ENCODE measurements at places on chromosomes 11 and 22.

DNA sequence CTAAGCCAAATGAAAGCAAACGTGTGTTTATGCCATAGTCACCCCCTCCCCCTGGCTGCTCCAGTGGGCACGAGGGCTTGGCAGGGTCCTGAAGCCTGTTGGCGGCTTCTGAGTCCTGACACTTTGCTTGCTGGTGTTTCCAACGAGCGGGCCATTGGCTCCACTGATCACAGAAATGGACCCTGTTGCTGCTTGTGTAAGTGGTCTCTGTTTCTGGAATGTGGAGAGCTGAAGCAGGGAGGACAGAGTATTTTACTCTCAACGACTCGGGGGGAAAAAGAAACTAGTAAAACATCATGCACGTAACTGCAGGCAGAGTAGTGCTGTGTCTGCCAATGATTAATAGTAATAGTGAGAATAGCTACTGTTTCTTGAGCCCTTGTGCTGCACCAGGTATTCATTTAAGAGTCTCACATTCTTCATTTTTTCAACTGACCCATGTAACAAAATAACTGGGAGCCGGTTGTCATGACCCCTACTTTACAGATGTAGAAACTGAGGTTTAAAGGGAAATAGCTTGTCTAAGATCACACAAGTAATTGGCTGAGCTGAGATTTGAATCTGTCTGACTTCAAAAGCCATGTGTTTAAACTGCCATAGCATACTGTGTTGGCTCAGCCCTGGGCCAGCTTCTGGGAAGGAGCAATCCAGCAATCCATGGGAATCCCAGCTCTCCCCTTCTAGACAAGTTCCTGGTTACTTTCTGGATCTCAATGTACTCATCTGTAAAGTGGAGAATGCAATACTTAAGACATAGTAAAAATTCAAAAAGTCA is 526.7 kb downstream of the INSC start:
- DNase-seq = no peak

- DNase-seq = no peak
Measured at GRCh38 chr11:68766786-68767185, 15.5 kb upstream of the TESMIN start.

GRCh38 chr22:37502342-37503182 is 16.4 kb upstream of the MFNG start:
- no peak for DNase-seq

DNA sequence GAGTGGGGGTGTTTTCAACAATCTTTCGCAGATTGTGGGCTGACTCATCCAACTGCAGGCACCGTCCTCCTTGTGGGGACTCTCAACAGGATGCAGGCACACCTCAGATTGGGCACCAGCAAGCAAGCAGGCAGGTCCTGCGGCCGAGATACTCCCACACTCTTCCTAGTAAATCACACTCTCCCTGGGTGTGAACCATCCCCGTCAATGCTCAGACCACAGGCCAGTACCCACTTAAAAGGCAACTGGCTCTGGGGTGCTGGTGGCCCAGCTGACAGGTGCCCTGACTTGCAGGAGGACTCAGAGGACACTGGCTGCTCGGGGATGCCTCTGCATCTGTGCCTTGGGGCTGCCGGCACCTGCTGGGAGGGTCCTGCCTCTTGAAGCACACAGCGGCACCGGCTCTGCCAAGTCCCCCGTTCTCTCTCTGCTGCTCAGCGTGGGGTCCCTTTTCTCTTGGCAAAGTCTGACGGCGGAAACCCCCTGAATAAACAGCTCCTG is 282.5 kb downstream of the CTTN start:
- no peak for DNase-seq

DNA sequence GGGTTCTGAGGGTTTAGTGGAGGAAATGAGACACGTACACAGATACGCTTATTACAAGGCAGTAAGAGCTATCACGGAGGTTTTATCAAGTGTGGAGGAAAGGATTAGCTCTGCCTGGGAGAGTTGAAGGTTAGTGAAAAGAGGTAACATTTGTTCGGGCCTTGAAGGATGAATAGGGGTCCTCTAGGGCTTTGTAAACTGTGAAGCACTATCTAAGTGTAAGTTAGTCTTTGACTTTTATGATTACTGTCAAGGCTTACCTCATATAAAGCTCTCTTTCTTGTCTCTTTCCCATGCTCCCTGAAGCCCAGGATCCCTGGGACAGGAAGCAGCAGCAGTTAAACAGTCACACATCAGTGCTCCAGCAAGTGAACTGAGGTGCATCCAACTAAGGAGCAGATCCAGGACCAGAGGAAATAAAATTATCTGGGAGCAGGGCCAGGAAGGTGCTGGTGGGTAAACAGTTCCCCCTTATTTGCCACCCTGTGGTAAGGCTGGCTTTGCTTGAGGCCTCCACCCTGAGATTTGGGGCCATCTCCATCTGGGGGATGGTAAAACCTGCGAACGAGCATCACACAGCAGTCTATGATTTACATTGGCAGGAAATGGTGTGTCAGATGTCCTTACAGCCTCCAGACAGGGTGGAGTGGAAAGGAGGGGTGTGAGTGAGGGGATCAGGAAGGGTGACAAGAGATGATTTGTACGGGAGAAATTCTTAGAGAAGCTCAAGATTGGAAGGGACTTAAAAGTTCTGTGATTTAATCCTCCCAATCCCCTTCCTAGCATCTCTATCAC is 27.2 kb downstream of the GVQW3 start:
- DNase-seq = no peak

GRCh38 chr11:10762185-10762584 is 11.1 kb downstream of the CTR9 start:
- no peak for DNase-seq

GRCh38 chr11:17382046-17382728 is 6.3 kb downstream of the KCNJ11 start:
- no peak for DNase-seq

- no peak for DNase-seq
Measured at GRCh38 chr22:37190262-37190780, 2.3 kb upstream of the C1QTNF6 start.

DNA sequence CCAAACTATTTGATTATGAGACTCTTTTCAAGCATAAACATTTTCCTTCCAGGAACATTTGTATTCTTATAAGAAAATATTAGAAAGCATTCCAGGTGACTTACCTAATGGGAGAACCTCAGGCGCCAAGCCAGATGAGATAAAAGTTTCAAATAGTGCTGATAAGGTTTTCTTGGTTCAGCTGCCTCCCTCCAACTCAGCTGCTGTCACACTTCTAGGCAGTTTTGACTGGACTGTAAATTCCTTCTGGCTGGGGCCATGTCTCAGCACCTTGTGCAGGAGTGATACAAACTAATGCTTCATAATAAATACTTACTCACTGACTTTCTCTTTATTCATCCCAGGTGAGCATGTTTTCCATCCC is 131.1 kb downstream of the MED15 start:
- DNase-seq = no peak

GRCh38 chr11:68932358-68932757 is 28.7 kb downstream of the IGHMBP2 start:
- no peak for DNase-seq

- DNase-seq = no peak
Measured at GRCh38 chr11:96014217-96014616, 90.3 kb upstream of the MTMR2 start.

DNA sequence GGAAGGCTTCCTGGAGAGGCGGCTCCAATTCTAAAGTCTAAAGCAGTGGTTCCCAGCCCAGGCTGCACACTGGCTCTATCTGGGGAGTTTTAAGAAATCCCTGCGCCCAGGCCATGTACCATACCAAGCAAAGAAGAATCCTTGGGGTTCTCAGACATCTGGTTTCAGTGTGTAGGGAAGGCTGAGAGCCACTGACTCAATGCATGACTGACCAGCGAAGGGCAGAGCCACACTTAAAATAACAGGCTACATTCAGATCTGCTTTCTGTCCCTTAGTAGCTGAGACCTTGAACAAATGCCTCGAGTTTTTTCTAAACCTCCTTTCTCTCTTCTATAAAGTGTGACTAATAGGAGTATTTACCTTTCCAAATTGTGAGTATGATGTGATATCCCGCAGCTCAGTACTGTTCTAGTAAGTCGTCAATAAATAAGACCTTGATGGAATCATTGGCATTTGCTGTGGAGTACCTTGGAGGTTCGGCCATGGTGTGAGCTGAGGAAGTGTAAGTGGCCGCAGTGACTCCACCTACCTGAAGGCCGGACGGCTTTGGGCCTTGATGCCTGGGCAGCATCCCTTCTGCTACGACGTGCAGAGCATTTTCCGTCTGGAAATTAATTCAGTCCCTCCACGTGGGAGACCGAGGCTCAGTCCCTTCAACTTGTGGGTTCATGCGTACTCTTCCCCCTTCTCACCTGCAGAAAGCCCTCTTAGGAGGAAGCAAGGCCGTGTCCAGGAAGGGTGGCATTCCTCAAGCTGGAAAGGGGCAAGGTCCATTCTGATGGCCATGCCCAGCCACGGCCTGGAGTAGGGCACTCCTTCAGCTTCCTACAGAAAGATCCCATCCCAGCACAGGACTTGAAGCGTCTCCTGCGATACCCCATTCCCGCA is 25.1 kb downstream of the GLB1L2 start:
- no peak for DNase-seq

DNA sequence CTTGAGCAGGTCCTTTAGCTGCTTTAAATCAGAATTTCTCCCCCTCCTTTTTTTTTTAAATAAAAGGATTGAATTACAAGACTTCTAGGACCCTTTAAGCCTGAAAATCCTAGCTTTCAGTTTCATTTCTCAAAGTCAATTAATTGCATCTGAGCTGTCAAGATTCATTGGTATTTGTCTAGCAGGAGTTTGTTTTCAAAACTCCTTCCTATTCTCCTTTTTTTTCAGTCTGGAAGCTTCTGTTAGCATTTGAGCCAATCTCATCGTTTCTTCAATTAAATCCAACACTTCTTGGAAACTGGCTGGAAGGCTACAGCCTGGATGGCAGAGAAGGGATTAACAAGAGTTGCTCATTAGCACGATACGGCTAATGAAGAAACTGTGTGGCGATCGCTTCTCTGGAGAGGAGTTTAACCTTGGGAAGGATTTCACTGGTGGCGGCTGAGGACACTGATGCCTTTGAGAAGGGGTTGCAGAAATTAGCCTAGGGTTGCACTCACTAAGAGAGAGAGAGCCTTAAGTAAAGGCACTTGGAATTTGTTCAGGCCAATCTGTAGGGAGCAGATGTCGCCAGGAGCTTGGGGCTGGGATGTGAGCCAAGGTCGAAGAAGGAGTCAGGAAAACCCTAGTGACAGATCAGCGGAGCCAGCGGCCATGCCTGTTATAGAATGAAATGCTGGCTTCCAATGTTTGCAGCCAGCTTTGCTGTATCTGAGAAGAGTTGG is 43.8 kb upstream of the API5 start:
- no peak for DNase-seq

- peak; percentile 69 for DNase-seq
Measured at GRCh38 chr22:39170825-39171622, 18.5 kb upstream of the CBX7 start.

GRCh38 chr11:74459584-74459983 is 7.8 kb downstream of the KCNE3 start:
- DNase-seq = no peak

- DNase-seq = no peak
Measured at GRCh38 chr11:2581151-2581930, 118.5 kb downstream of the KCNQ1OT1 start.

DNA sequence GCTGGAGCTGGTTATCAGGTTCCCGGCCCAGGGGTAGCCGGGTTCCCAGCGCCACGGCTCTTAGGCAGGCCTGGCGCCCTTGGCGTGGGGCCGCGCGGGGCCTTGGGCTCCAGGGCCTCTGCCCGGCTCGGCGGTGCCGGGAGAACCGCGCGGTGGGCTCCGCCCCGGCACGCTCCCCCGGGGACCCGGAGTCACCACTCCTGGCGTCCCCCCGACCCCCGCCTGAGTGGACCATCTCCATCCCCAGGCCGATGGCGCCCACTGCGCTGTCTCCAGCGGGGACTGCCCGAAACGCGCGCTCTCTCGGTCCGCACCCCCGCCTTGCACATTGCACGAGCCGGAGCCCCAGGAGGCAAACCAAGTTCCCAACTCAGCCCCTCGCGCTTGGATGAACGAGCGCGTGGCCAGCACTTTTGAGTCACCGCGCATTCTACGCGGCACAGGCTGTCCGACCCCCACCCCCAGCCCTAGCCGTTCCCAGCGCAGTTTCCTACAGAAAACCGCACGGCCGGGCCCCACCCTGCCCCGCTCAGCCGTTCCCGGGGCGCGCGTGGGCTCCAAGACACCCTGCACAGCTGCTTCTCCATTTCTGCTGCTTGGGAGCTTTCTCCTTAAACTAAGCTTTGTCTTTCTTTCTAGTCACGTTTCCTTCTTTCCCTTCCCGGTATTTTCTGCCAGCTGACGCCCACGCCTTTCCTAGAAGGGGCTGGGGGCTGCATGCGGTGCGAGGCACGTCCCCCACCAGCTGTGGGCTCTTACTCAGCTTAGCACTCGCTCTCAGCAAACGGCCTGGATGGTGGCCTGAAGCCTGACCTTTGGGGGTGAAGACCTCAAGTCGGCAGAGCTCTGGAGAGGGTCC is 650 bp upstream of the CHID1 start:
- no peak for DNase-seq

- DNase-seq = no peak
Measured at GRCh38 chr11:115929618-115930129, 425.5 kb upstream of the CADM1 start.

GRCh38 chr11:1776944-1777715 is 13.4 kb upstream of the CTSD start:
- DNase-seq = no peak

Data from stimulated activated CD8-positive, alpha-beta memory T cell treated with anti-CD3 and anti-CD28 coated beads, Interleukin-7, amount 100 ng/mL, for 1 hour (primary cell).